Right renal pelvis (tissue), 4 donors: ENCODE measurements at places on chromosomes 5 and 9.

DNA sequence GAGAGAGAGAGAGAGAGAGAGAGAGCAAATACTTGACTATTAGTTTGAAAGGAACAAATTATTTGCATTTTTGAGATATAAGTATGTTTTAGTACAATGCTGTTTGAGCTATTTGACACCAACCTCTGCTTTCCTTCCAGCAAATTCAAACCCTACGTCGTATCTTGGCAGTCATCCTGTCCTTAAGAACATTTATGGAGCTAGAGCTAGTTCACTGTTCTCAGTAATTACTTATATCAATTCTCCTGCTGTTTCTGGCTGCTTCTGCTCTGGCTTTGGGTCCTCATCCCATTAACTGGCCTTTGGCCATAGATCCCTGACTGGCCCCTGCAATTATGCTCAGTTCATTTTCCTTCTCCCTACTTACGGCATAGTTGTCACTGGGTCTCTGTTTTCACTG lies 19.9 kb upstream of the ERAP2 start:
- DNase-seq: no peak

DNA sequence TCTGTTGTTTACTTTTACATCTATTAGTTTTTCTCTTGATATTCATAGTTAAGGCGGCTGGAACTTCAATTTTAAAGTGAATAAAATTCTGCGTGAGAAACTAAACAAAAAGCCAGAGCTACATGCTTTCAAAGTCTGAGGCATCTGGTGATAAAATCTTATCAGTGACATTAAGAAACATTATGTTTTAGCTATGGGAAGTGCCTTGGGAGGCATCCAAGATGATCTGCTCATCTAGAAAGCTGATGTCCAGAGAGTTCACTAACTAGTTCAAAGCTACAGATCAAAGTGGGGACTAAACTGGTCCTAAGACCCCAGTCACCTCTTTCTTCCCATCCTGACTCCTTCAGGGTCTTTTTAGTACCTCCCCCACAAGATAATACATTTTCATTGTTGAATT lies 37.2 kb downstream of the MRPS27 start:
- no peak for DNase-seq

DNA sequence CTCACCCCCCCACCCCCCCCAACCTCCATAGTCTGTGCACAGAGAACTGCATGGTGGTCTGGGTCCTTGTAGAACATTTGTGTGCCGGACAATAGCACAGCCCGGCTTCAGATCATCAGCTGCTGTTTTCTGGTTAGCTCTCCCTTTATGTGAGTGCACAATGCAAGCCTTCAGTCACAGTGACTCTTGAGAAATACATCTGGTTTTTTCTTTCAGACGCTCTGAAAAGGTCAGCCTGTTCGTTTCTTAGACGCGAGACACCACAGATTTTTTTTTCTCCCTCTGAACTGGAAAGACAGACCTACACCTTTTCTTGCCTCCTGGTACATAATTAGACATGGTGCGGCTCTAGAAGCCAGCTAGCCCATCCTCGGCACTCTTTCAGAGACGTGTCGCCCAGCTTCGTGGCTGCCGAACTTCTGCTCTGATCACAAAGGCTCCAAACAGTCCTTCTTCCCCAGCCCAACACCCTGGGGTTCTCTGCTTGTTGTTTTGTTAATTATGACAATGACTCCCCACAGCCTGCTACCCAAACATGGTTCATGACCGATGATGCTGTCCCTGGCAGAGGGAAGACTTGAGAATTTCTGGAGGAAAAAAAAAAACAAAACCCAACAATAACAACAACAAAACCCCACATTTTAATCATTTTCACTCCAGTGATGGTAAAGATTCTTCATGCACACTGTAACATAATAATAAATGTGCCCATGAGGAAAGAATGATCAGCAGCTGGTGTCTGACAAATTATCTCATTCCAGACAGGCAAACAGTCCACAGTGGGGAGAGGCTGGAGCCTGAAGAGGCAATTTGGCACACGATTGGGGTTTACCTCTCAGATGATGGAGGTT lies 241.4 kb upstream of the ZNF462 start:
- no peak for DNase-seq

DNA sequence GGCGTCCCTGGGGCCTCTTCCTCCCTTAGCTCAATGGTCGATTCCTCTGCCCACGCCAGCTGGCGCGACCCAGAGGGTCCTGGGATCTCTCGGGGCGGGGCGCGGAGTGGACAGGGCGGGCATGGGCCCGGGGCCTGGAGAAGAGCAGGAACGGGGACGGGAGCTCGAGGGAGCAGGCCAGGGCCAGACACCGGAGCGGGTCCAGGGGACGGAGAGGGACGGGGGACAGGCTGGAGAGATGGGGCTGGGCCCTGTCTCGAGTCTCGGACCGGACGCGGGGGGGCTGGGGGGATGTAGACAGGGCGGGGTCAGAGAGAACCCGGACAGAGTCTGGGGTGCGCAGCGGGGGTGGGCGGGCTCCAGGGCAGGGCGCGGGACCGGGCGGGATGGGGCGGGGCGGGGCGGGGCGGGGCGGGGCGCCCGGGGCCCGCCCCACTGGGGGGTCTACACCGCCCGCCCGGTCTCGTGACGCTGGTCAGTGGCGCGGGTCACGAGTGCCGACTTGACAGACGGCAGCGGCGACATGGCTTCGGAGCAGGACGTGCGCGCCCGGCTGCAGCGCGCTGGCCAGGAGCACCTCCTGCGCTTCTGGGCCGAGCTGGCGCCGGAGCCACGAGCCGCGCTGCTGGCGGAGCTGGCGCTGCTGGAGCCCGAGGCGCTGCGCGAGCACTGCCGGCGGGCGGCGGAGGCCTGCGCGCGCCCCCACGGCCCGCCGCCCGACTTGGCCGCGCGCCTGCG lies at the start of gene UAP1L1:
Gene UAP1L1 (plus strand): TSS at position 508 of the 738 bp plus-strand sequence. CDS start 16 bp downstream, at position 524.
- no peak for DNase-seq

GRCh38 chr5:109826-110225 lies 17.9 kb downstream of the PLEKHG4B start:
- no peak for DNase-seq

DNA sequence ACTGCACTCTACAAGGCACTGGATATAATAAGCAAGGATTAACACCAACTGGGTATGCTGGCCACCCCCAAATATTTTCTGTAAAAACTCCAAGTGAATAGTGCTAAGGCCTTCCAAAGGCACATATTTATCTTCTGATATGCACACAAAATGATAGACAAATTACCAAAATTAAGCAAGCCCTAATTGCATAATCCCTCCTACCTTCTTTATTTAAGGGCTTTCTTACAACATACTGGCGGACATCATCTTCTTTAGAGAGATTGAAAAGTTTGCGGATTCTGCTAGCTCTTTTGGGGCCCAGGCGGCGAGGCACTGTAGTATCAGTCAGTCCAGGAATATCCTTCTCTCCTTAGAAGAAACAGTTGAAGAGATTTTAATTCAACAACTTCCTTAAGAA lies 1.9 kb downstream of the RPS6 start:
- no peak for DNase-seq

GRCh38 chr9:109506097-109506712 lies 8.1 kb upstream of the PTPN3 start:
- no peak for DNase-seq

GRCh38 chr5:30446456-30446855 lies 747.0 kb upstream of the CDH6 start:
- DNase-seq: no peak

DNA sequence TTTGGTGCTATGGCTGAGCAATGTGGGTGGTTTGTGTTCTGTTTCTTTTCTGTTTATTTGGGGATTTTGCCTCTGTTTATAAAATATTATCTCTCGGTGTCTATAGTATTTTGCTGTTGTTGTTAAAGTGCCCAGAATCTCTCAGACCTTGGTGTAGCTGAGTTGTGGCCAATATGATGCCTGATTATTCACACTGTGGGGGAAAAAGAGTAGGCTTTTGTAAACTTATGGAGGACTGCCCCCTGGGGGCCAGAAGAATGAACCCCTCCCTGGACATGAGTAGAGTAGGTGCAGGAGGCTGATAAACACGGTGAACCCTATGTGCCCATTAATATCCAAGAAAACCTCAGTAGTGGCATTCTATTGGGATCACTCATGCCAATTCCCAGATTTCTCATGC lies 49.0 kb upstream of the DPYSL3 start:
- DNase-seq: no peak
